Central memory CD4-positive, alpha-beta T cell (primary cell): ENCODE measurements at places on chromosomes 1 and 21.

DNA sequence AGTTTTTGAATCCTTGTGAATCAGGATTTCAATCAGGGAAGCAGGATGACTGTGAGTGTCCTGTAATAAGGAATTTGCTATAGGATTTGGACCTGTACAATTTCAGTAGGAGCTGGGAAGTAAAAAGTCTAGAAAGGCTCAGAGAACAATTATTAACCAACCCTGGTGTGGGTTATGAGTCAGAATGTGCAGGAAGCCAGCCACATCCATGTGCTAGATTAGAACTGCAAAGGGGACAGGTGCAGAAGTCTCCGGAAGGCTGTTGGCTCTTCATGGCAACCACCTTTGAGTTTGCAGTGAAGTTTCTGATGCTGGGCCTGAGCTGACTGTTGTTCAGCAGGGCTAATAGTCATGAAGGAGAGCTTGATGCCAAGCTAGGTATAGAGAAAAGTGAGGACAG is 70.7 kb downstream of the SPATA46 start:
- no peak for DNase-seq

DNA sequence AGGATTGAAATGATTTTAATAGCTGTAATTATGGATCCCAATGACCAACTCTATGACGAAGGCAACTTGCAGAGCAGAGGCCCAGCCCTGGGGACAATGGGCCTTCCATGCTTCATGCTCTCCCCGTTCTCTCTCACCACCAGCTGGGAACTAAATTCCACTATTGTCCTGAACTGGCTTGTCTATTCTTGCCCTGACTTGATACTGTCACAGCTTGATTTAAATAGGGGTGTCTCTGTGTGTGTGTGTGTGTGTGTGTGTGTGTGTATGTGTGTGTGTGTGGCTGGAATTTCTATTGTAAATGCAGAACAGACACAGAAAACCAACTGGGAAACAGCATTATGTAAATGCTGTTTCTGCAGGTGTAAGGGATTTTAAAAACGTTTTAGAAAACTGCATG is 57.0 kb downstream of the SLC22A15 start:
- DNase-seq, result no peak

- no peak for DNase-seq
Measured at GRCh38 chr1:21833392-21833976, 21.4 kb downstream of the LDLRAD2 start.

- no peak for DNase-seq
Measured at GRCh38 chr1:20220036-20220435, 33.7 kb upstream of the PLA2G2C start.

- DNase-seq, result no peak
Measured at GRCh38 chr1:188406636-188407035, 1577.9 kb downstream of the PLA2G4A start.

DNA sequence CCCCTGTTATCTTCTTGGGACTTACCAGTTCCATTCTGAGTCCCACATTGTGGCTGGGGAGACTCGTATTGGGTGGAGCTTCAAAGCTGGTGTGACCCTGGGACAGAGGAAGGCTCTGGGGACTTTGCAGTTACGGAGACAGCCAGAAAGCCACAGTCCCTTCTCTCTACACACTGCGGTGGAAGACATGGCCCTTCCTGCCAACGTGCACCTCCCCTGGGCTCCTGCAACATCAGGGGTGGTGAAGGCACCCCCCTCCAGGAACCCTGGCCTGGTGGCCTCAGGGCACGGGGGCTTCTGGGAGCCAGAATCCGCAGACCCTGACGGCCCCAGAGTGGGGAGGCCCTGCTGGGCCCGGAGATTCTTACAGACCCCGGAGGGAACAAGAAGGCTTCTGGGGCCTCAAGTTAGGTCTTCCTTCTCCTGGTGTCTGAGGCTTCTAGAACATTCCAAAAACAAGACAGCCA is 113.0 kb downstream of the SIK1 start:
- no peak for DNase-seq

- no peak for DNase-seq
Measured at GRCh38 chr1:194469282-194469681, 1282.9 kb upstream of the B3GALT2 start.

GRCh38 chr1:161985301-161985822 is 38.3 kb downstream of the OLFML2B start:
- no peak for DNase-seq

- no peak for DNase-seq
Measured at GRCh38 chr1:24403806-24404205, 9.8 kb downstream of the STPG1 start.

DNA sequence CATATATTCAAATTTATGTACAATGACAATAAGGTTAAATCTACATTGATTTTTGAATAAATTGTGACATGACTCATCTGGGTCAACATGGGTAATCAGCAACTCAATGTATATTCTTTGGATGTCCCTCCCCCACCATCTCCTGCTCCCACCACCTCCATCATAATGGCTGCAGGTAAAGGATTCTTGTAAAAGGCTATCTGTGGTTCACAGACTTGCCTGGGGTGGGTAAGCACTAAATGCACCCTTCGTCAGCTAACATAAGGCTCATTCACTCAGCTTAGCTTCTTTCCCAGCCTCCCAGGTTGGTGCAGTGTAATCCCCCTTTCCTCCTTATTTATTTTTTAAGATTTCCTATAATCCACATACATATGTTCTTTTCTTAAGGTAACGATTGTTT is 355.7 kb upstream of the DPYD start:
- no peak for DNase-seq

DNA sequence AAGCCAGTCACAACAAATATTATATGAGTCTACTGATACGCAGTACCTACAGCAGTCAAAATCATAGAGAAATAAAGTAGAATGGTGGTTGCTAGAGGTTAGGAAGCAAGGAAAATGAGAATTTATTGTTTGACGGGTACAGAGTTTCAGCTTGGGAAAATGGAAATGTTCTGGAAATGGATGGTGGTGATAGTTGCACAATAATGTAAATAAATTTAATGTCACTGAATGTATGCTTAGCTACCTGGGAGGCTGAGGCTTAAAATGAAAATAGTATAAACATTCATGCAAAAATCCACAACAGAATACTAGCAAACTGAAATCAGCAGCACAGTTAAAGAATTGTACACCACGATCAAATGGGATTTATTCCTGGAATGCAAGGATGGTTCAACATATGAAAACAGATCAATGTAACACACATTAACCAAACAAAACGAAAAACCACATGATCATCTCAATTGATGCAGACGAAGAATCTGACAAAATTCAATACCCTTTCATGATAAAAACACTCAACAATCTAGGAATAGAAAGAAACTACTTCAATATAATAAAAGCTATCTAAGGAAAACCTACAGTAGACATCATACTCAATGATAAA is 10.7 kb downstream of the TUT4 start:
- no peak for DNase-seq

DNA sequence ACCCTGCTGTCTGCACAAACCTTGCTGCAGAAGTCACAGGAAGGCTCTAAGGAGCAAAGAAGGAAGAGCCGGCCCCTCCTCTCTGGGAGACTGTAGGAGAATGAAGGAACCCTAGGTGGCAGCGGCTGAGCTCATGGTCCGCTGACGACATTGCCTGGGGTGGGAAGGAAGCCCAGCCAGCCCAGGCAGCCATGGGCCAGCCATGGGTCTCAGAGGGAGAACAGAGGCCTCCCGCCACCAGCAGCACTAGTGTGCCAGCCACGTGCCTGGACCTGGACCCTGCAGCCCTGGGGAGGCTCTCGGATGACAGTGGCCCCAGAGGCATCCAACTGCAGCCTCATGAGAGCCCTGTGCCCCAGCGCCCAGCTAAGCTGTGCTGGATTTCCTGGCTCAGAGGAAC is 49.2 kb upstream of the POFUT2 start:
- DNase-seq, result no peak

DNA sequence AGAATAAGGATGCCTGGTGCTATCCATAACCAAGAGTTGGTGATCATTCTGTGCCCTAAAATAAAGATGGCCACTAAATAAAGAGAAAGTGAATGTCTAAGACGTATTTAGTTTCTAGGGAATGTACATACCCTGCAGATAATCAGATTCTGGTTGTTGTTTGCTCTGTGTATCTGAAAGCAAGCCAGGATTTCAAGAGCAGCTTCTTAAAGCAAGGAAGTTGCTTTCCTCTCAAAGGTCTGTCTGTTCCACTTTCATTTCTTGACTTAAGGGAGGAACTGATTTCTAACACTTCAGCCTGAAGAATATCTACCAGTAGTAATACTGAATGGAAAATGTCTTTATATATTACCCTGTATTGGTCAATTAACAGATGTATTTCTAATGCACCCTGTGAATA is 88.8 kb downstream of the KIF1B start:
- no peak for DNase-seq

DNA sequence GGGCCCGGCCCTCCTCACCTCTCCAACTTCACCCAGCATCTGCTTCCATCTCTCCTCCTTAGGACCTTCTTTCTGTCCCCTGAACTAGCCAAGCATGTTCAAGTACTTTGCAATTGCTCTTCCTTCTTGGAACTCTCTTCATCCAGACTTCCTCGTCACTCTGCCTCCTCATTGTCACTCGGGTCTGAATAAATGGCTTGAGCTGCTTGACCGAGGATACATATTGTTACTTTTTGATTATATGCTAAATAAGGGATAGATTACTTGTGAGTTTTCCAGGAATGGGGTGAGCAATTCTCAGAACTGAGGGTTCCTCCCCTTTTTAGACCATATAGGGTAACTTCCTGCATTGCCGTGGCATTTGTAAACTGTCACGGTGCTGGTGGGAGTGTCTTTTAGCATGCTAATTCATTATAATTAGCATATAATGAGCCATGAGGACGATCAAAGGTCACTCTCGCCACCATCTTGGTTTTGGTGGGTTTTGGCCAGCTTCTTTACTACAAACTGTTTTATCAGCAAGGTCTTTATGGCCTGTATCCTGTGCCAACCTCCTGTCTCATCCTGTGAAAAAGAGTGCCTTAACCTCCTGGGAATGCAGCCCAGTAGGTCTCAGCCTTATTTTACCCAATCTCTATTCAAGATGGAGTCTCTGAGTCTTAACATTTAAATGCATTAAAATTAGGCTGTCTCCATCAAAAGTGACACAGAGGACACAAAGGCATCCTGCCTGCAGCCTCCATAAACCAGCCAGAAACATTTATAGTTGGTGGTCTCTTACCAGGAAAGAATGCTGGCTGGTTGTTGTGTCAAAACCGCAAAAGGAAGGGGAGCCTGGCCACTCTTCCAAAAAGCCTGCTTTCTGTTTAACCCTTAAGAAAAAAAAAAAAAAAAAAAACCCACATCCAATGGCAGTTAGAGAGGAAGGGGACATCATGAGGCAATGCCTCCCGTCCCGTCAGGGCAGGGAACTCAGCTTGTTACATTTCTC is 179.3 kb downstream of the KAZN start:
- no peak for DNase-seq

DNA sequence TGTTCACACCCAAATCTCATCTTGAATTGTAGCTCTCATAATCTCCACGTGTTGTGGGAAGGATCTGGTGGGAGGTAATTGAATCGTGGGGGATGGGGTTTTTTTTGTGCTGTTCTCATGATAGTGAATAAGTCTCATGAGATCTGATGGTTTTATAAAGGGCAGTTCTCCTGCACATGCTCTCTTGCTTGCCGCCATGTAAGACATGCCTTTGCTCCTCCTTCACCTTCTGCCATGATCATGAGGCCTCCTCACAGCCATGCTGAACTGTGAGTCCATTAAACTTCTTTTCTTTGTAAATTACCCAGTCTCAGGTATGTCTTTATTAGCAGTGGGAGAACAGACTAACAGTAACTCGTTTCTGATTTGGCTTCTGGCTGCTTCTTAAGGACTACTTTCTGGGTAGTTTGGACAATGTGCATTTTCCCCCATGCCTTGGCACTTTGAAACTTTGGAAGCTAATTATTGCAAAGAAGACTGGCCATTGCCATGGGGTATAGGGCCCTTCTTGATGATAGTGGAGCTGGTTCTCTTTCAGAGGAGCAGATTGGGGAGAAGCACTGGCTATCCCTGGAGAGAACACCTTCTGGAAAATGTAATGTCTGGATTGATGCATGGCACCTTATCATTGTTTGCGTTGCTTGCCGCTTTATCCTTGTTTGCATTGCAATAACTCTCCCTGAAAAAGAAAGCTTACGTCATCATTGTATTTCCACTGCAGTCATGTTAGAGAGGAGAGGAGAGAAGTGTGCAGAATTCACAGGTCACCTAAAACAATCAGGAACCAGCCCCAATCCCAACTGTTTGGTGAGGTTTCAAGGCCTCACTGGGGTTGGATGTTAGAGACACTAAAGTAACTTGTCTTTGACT is 5.9 kb downstream of the CNIH3 start:
- no peak for DNase-seq

DNA sequence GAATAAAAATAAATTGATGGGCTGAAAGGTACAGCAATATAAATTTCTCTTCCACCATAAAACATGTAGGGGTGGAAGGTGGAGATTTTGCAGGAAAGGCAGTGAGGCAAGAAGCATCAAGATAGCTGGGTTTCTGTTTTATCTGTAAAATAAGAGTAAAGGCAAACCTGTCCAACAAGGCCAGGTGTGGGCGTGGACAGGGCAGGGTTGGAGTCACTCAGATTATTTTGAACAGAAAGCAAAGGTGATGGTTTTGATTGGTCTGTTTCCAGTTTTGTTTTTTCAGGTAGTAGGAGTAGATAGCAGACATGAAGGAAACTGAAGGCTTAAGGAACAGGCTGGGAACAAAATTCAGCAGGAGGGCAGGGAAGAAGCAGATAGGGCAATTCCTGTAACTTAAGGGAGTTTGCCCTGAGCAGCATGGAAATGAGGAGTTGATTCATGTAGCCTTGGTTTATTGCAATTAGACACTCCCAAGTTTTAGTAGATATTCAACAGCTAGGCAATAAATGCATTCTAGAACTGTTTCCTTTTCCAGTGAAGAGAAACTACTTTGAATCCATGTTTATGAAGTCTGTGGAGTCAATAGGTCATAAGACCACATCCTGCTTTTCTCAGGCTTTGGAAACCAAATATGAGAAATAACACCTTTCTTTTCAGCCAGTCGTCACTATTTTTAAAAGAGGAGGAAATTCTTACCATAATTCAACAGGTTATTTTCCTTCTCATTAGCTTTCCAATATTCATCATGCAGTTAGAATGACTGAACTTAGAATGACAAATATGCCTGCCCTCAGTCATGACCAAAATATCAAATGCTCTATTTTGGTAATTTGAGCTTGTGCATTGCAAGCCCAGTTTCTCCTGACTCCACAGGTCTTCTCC is 38.7 kb upstream of the CD55 start:
- peak; percentile 3 for DNase-seq

GRCh38 chr1:9753121-9753531 is 70.6 kb downstream of the CLSTN1 start:
- no peak for DNase-seq

GRCh38 chr1:248841702-248842395 is 3.8 kb downstream of the ZNF672 start:
- DNase-seq, result no peak
